ENCODE measurements at places on chromosomes 5 and 9.

GRCh38 chr9:69578026-69578425, 94.1 kb downstream of the APBA1 start:
- DNase-seq: no peak

DNA sequence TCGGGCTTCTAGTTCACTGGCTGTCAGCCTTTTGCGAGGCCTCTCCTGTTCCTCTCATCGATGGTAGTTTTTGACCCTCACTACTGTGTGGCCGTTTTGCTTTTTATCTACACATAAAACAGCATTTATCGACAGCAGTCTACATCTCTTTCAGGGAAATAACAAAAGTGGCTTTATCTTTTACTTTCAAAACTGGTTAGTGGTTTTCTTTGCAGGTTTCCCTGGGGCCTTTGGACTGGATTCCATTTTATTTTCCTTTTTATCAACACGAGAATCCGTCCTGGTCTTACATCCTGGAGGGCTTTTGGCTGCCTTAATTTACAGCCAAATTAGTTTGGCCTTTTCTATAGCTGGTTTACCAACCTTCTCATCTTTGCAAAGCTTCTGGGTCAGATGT, 793 bp upstream of the PKD2L2 start:
- no peak for DNase-seq

DNA sequence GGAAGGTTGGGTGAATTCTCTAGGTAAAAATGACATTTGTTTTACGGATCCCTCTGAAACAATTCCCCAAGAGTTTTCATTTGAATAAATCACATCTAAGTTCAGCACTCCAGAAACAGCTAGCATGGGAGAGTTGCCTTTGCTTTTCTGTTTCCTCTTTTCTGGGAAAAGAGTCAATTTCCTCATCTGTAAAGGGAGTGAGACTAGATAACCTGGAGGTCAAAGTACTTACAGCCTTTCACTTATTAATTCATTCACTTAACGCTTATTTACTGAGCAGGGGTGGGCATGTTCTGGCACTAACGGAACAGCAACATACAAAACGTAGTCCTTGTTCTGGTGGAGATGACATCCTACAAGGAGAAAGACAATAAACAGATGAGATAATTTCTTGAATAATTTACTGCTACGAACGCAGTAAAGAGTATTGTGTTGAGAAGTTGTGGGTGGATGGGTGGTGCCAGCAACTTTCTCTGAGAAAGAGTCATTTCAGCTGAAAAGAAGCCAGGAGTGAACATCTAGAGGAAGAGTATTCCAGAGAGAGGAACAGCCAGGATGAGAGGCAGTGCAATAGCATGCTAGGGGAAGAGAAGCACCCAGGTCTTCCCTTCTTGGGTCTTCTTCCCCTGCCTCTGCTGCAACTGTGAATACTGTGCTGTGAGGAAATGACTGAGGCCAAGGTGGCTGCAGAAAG, 335.6 kb downstream of the ZSWIM6 start:
- no peak for DNase-seq

DNA sequence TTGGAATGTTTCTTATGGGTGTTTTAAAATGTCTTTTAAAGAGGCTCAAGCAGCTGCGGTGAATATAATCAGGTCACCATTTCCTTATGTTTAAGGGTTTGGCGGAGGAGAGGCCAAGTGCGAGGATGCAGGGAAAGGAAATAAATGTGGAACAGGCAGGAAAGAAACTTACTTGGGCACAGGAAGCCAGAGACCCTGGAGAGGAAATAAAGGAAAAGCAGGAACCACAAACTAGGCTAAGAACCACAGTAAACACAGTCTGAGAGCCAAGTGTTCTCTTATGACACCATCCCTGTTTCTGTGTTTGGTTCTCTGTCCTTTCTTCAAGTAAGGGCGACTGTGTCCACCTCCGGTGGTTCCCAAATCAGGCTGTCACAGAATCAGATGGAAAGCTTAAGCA, 166.5 kb downstream of the C9orf152 start:
- DNase-seq: no peak

GRCh38 chr5:140713562-140714094, 13.4 kb downstream of the ZMAT2 start:
- no peak for DNase-seq

DNA sequence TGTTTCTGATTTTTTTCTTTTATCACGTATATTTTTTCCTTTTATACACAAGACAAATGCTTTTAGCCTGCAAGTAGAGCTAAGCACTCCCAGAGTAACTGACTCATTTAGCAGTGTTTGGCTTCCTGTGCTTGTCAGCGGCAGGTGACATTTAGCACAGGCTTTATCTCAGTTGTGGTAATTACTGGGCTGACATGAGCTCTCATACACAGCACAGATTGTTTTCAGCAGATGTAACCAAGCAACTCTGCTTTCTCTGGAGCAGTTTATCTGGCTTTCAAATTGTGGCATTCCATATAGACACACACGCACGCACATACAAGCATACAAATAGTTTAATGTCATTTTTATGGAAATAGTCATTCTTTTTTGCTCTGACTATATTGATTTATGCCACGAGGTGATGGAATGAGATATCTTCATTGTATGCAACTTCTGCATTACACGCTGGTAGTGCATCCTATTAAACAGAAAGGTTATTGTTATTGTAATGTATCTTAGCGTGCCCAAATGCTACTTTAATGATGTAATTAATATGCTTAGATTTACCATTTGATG, 379.0 kb upstream of the GRAMD2B start:
- no peak for DNase-seq

GRCh38 chr9:79621916-79622575, 50.3 kb downstream of the TLE4 start:
- DNase-seq: no peak

- DNase-seq: no peak
Observed at GRCh38 chr5:8953016-8953415, 592.9 kb downstream of the SEMA5A start.

DNA sequence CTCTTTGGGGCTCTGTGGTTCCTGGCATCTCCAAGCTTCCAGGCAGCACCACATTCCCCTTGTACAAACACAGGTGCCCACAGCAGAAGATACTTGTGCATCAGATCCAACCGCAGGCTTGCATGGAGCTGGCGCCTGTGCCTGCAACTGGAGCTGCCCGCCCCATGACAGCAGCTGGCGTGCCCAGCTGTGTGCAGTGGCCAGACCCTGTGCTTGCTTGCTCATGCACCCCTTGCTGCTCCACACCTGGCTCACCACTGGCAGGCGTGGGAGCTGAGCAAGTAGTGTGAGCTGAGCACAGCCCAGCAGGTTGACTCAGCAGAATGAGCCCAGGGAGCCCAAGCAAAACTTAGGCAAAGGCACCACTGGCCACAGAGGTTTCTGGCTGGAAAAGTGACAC, 84.4 kb upstream of the STARD4 start:
- no peak for DNase-seq

DNA sequence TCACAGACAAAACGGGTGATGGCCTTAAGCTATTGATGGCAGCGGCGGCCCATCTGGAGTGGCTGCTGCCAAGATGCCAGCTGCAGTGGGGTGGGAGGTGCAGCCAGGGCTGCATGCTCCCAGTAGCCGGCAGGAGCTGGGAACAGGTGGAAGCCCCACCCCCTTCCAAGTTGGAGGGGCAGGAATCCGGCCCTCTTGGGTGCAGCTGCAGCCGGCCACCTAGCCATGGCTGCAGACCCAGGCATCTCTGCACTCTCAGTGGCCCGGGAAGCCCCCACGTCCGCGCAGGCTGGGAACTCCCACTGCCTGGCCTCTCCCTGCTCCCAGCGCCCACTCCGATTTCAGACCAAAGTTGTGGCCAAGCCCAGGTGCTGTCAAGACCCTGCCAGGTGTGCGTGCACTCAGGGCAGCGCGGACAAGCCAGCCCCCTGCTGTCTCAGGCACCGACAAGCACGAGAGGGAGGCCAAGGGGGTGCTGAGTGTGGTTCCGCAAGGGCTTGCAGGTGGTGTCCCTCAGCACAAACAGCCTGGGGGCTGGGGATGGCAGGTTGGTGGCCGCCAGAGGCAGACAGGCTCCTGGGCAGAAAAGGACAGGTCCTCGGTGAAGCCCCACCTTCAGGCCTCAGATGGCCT, 115.1 kb upstream of the TSLP start:
- no peak for DNase-seq

GRCh38 chr5:16791036-16791705, 144.9 kb downstream of the MYO10 start:
- no peak for DNase-seq

GRCh38 chr5:109253262-109253661, 156.5 kb downstream of the PJA2 start:
- DNase-seq: no peak

- DNase-seq: no peak
Observed at GRCh38 chr9:131950487-131950886, 129.2 kb downstream of the MED27 start.

DNA sequence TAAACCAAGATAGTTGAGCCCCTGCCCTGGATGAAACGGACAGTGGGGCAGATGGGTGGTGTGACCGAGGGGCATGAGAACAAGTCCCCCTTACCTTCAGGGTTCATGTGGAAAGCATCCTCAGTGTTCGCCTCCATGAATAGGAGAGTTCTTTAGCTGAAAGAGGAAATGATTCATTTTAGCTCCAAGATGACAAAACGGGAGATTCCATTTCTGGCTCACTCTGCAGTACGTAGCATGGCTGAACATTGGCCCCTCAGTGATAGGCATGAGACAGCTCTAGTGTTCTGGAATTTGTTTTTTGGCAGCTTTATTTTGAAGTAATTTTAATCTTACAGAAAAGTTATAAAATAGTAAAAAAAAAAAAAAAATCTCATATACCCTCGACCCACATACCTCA, 70.2 kb upstream of the AGXT2 start:
- no peak for DNase-seq

DNA sequence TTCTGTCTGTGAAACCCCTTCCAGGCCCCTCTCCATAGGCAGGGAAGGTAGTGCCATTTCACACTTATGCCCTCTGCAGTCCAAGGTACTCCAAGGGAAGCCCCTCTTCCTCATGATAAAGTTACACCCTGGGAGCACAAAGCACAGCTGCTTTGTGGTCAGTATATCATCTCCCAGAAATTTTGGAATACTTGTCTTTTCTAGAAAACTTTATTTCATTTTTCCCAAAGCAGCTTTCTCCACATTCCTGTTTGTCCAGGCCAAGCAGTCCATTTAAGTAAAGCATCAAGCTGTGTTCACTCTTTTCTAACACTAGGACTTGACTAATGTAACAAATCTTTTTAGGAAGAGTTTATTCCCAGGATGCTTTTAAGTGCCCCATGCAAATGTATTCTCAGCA, 371.8 kb upstream of the RGMB start:
- DNase-seq: no peak

GRCh38 chr5:135377751-135378680, 21.0 kb downstream of the MACROH2A1 start:
- no peak for DNase-seq

DNA sequence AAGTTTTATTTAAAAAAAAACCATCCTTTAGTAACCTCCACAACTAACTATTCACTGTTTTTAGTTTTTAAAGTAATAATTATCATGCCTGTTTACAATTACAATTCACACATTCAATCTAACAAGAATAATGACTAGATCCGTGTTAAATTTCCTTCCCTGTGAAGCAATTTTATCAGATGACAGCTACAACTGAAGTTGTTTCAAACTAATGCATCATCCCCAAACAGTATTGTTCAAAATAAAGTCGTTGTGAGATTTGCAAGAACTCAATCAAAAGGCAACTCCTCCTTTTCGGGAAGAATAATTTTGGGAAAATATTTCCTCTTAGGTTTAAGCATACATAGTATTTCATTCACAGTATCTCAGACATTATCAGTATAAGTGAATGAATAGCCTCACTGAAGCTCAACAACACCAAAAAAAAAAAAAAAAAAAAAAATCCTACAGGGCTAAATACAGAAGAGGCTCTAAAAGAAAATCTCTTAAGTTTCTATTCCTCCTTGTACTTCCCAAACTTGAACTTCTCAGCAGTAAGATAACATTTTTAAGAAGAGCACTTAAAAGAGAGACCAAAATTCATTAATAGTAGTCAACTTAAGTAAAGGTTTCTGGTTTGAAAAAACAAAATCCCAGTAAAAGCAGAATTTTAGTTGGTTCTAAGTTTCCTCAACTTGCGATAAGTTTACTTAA, 9.4 kb downstream of the C9orf72 start:
- DNase-seq: no peak

- DNase-seq: no peak
Observed at GRCh38 chr9:74496406-74496805, 729 bp upstream of the RORB start.

DNA sequence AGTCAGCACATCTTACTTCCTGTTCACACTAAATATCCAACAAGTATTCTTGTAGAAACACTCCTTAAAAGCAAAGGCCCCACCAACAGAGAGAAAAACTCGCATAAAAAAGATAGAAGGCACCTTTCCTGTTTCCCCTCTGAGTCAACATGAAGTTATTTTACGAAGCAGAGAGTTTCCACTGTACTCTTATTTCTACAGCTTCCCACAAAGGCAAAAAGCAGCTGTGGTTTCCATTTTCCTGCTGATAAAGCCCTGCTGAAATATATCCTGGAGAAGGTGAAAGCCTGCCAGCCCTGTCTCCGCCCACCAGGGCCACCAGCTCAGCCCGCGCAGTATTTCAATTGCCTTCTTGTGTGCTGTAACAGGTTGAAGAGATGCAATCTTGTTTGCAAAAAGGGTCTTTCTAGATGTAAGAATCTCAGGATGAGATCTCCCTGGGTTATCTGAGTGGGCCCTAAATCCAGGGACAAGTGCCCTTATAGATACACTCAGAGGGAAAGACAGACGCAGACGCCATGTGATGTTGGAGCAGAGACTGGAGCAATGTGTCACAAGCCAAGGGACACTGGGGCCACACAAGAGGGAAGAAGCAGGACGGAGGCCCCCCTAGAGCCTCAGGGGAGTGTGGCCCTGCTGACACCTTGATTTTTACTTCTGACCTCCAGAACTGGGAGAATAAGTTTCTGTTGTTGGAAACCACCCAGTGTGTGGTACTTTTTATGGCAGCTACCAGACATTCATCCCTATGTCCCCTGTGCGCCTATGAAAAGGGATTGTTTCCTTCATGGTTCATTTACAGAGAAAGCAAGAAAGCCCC, 19.9 kb downstream of the SEMA4D start:
- DNase-seq: no peak

GRCh38 chr9:112380102-112380824, at the start of gene HSDL2:
Gene HSDL2, plus strand, starts transcription at chr9:112380108. Its CDS starts 56 bp downstream, at chr9:112380164.
- no peak for DNase-seq

Data from stimulated activated effector memory CD8-positive, alpha-beta T cell treated with anti-CD3 and anti-CD28 coated beads, Interleukin-12 subunit alpha, Interleukin-12 subunit beta, amount 100 ng/mL, for 72 hours (primary cell).